ENCODE measurements at places on chromosomes 3 and 15.

DNA sequence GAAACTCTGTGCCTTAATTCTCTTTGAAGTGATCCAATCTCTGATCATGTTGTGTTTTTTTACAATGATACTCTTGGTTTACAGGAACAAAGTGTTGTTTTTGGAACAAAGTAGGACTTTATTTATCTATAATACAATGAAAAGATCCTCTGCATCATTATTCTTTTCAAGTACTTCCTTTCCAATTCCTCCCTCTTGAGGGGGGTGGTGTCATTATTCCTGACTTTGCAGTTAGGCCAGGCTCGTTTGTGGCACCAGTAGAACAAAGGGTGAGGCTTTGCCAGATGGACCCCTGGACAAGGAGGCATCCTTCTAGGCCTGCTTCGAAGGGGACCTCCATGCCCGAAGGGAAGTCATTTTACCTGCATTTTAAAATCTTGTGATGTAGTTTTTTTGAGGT is 41.7 kb upstream of the ZBTB38 start:
- no peak for DNase-seq

DNA sequence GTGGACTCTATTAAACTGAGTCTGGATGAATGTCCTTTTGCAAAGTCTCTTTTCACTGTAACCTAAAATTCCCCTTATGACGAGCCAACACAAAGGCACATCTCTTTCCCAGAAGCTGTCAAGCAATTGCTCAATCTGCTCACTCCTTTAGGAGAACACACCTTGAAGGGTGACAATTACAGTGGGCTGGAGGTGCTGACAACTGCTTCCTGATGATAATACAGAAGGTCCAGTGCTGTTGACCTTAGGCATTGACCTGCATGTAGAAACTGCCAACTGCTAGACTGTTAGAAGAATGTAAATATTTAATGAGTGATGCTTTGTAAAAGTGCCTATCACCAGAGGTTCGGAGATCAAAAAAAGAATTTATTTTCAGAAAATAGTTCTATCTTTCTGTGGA is 757.7 kb downstream of the GRM7 start:
- no peak for DNase-seq

DNA sequence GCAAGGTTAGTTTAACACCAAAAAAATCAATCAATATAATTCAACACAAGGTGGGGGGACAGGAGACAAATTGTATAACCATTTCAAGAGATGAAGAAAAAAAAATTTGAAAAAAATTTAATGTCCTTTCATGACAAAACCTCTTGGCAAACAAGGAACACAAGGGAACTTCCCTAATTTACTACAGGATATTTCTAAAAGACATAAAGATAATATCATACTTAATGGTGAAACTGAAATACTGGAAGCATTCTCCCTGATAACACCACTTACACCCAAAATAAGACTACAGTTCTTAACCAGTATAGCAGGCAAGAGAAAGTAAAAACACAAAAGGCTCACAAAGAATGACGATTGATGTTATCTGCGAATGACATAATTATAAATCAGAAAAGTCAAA is 44.7 kb downstream of the IFT57 start:
- DNase-seq, result no peak

- DNase-seq, result peak; percentile 23
Measured at GRCh38 chr3:172630316-172630715, 80.6 kb downstream of the NCEH1 start.

GRCh38 chr3:52633786-52634185 is 51.9 kb downstream of the PBRM1 start:
- DNase-seq, result no peak
